ENCODE measurements at places on chromosomes 12 and 14.
A peak's percentile ranks its signal among the peaks of the same experiment; 100 is the strongest.

- DNase-seq: peak; percentile 14
Measured at GRCh38 chr12:4908684-4909409, 858 bp upstream of the KCNA1 start.

- no peak for DNase-seq
Measured at GRCh38 chr14:39957987-39958386, 525.8 kb upstream of the FBXO33 start.

DNA sequence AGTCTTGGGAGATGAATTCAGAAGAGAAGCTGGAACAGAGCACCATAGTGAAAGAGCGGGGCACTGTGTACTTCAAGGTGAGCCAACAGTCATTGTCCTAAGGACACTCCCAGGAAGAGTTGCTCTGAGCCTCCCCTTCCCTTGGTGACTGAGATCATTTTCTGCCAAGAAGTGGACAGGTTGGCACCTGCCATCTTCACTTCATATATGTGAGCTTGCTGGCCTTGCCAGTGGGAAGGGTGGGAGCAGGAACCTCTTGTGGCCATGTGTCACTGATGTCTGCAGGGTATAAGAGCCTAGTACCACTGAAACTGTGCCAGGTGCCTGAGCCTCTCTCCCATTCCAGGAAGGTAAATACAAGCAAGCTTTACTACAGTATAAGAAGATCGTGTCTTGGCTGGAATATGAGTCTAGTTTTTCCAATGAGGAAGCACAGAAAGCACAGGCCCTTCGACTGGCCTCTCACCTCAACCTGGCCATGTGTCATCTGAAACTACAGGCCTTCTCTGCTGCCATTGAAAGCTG, 5.3 kb downstream of the FKBP4 start:
- no peak for DNase-seq

GRCh38 chr12:92007787-92008186, 137.9 kb downstream of the BTG1 start:
- no peak for DNase-seq

DNA sequence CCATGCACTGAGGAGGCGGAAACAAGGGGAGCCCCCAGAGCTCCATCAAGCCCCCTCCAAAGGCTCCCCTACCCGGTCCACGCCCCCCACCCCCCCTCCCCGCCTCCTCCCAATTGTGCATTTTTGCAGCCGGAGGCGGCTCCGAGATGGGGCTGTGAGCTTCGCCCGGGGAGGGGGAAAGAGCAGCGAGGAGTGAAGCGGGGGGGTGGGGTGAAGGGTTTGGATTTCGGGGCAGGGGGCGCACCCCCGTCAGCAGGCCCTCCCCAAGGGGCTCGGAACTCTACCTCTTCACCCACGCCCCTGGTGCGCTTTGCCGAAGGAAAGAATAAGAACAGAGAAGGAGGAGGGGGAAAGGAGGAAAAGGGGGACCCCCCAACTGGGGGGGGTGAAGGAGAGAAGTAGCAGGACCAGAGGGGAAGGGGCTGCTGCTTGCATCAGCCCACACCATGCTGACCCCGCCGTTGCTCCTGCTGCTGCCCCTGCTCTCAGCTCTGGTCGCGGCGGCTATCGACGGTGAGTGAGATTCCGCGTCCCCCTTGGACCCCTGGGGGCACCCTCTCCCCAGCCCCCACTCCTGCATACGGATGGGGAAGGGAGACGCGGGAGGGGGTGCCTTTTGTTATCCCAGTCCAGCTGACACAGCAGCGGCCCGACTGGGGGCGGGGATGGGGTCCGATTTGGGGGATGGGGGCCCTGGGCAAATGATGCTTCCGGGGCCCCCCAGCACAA, 400 bp downstream of the LRP1 start:
- no peak for DNase-seq

DNA sequence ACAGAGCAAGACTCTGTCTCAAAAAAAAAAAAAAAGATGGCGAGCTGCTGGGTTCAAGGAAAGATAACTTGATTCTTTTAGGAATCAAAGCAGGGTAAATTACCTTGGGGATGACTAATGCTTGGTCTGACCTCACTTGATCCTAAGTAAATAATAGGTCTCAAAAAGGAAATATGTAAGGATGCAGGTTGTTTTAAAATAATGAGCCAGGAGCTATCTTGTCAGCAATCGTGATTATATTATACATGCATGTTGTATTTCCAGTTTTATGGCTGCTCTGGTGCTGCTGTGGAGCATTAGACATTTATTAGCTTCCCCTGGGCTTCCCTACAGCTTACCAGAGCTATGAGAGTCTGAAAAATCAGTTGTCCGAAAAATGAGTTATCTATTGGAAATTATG, 2.6 kb downstream of the EIF2B2 start:
- DNase-seq: no peak

DNA sequence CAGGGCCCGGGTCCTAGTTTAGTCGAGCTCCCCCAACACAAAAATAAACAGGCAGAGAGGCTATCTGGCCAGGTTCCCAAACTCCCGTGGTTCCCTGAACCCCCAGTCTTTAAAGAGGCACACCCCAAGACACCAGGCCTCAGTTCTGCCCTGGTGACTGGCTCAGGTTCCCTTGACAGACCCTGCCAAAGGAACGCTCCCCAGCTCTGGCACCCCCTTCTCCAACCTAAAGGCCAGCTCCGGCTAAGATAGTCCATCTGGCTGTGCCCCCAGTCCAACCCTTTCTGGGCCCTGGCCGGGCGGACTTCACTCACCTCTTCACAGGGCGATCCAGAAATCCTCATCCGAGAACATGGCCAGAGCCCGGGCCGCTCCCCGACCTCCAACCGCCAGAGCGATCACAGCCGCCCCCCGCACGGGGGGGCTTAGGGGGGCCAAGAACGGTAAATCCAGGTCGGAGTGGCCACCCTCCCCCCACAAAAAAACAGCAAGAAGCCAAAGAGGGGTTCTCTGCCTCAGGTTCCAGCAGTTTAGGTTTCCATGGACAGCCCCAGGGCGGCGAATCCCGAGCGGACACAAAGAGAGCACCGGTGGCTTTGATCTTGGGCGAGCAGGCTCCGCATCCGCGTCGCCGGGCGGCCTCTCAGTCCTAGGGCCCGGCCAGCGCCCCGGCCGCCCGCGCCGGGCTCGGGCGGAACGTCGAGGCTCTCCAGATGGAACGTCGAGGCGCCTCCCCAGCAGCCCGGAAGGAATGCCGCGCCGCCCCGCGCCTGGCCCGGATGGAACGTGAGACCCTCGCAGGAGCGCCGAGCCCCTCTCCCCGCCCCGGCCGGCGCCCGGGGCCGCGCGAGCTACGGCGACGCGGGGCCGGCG, 1.1 kb downstream of the KMT2D start:
- DNase-seq: peak; percentile 41

GRCh38 chr14:69982886-69983285, 103.7 kb downstream of the SMOC1 start:
- DNase-seq: no peak

- no peak for DNase-seq
Measured at GRCh38 chr12:3077572-3078081, 448 bp downstream of the TSPAN9 start.

GRCh38 chr12:122023339-122024131, 1.9 kb downstream of the BCL7A start:
- peak; percentile 55 for DNase-seq

- no peak for DNase-seq
Measured at GRCh38 chr12:86143162-86143561, 113.0 kb downstream of the MGAT4C start.

- no peak for DNase-seq
Measured at GRCh38 chr14:97539884-97540283, 742.7 kb downstream of the VRK1 start.

- DNase-seq: peak; percentile 75
Measured at GRCh38 chr14:99628887-99629618, 15.9 kb upstream of the HHIPL1 start.

GRCh38 chr14:97275276-97275675, 478.1 kb downstream of the VRK1 start:
- no peak for DNase-seq

DNA sequence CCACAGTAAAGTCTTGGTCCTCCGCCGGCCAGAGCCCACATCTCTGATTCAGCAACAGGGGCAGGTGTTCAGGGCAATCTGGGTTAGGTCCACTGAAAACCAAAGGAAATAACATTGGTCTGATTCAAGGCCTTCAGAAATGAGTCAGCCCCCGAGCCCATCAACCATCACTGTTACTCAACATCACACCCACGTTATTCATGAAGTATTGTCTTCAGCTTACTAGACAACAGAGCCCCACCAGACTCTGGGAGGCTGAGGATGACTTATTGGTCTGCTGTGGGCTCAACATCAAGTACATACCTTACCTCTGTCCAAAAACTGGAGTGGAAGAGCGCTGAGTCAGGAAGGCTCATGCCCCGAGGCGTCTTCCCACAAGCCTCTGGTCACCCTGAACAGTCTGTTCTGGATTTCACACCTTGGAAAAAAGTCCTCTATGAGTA, 97.5 kb downstream of the ZFP36L1 start:
- DNase-seq: no peak

DNA sequence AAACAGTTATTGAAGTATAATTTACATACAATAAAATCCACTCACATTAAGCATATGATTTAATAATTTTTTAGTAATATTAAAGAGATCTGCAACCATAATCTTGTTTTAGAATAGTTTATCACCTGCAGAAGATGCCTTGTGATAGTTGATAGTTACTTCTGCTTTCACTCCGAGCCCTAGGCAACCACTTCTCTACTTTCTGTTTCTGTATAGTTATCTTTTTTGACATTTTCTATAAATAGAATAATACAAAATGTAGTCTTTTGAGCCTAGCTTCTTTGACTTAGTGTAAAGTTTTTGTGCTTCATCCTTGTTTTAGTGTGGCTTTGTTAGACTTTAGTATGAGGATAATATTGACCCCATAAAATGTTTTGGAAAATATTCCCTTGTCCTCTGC, 111.0 kb downstream of the MNAT1 start:
- no peak for DNase-seq

DNA sequence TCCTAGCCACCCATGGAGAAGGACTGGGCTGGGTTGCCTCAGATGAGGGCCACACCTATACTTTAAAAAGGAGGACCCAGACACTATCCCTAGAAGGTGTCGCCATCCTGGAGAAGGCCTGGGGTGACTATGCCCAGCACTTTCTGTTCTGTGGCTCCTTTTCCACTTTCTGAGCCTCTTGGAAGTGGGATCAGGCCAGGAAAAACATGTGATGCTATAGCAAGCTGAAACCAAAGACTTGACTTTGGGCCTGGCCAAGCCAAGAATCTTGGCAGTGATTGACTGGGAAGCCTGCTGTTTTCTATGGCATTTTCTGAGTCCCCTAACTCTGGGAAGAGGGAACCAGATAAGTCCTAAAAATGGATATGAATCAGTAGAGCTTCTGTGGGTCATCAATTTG, 332.3 kb downstream of the ZFP36L1 start:
- no peak for DNase-seq

GRCh38 chr14:75702122-75702521, 41.1 kb downstream of the TTLL5 start:
- DNase-seq: no peak

DNA sequence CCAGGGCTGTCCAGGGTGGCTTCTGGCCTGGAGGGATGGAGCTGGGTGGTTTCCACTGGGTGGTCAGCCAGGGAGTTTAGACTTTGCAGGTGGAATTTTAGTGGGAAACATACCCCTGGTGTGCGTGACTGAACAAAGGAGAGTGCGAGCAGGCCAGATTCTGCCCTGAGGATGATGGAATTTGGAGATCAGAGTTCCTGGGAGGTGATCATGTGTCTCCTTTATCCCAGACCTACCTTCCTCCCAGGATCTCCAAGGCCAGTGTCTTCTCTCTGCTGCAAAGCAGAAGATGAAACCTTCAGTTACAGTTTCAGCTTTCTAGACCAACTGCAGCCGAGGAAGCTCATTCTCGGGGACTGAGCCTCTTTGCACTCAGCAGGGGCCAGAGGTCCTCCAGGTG, 33.2 kb downstream of the RPH3A start:
- no peak for DNase-seq

GRCh38 chr12:129753586-129753985, 150.2 kb downstream of the TMEM132D start:
- DNase-seq: no peak

- DNase-seq: no peak
Measured at GRCh38 chr14:36524220-36524837, 4.3 kb upstream of the NKX2-1 start.

GRCh38 chr12:56359851-56360767, at the start of gene STAT2:
Gene STAT2 (minus strand): TSS chr12:56360107. CDS start chr12:56356571, 3,536 bp downstream.
- peak; percentile 99 for DNase-seq

- DNase-seq: no peak
Measured at GRCh38 chr12:26608706-26609105, 224.3 kb downstream of the ITPR2 start.

DNA sequence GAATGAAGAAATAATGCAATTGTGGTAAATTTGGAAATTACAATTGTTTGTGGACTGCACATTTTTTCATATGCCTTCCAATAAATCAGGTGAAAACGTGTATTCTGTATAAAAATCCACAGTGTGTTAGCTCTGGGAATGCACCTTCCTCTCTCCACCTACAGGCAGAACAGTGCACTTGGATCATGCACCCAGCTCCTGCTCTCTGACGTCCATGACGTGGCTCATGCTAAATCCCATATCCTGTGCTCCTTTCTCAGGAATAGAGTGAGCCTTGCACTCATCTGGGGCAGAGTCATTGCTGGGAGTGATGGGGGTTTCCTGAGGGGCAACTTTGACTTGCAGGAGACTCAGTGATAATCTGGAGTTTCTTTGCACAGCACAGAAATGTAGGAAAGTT, 1282.1 kb downstream of the TMEM121 start:
- DNase-seq: no peak

DNA sequence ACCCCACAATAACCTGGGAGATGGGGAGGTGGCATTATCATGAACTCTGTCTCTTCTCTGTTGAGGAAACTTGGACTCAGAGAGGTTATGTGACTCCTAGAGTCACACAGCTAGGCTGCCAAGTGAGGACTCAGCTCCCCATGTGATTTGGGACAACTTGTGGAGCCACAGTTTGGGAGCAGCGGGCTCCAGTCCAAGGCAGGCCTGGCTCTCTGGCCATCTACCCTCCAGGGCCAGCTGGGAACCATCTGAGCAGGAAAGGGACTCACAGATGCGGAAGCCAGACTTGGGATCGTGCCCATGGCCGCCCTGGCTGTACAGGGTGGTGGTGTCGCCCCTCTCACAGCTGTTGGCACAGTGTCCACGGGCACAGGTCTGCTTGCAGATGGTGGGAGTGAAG, 59.1 kb downstream of the ISCA2 start:
- no peak for DNase-seq

GRCh38 chr12:7797698-7798398, 8.6 kb downstream of the NANOG start:
- DNase-seq: no peak

DNA sequence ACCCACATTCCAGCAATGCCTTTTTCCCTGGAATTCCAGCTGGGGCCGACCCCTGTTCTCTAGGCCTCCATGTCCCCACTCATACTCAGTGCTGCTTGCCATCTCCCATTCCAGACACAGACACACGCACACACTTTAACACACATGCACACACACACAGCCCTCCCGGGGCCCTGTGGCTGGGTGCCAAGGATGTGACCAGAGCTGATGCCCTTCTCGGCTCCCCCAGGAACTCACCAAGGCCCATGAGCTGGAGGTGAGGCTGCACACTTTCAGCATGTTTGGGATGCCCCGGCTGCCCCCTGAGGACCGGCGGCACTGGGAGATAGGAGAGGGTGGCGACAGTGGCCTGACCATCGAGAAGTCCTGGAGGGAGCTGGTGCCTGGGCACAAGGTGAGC, 4.3 kb downstream of the PLEKHG6 start:
- DNase-seq: no peak

GRCh38 chr14:59428581-59429012, 36.6 kb downstream of the GPR135 start:
- no peak for DNase-seq
